ENCODE measurements at places on chromosomes 5 and 9. TPM values are rescaled to one million over a fixed set of nuclear protein-coding genes. Genes with fewer than 3 reads are reported as not detected.

Gene PCDHB4
- total RNA-seq = 1.5 TPM

Gene KIF4B
- not detected for total RNA-seq

Gene GFI1B
- not detected for total RNA-seq

Gene SLC24A2
- 0.16 TPM for total RNA-seq

Gene BTNL3
- total RNA-seq = not detected

Gene C5orf22
- 24.1 TPM for total RNA-seq

Gene TRIM36
- 0.05 TPM for total RNA-seq

Gene IFNA2
- total RNA-seq = not detected

Gene EMB
- total RNA-seq = 2.5 TPM

- DNase-seq = no peak
Measured at GRCh38 chr9:93124793-93125192, 9.3 kb downstream of the NINJ1 start.

GRCh38 chr9:75039801-75040200, 11.7 kb upstream of the CARNMT1 start:
- no peak for DNase-seq

- no peak for DNase-seq
Measured at GRCh38 chr5:151676719-151677118, 10.0 kb downstream of the SPARC start.

GRCh38 chr9:133955821-133956411, 36.2 kb downstream of the VAV2 start:
- DNase-seq = no peak

DNA sequence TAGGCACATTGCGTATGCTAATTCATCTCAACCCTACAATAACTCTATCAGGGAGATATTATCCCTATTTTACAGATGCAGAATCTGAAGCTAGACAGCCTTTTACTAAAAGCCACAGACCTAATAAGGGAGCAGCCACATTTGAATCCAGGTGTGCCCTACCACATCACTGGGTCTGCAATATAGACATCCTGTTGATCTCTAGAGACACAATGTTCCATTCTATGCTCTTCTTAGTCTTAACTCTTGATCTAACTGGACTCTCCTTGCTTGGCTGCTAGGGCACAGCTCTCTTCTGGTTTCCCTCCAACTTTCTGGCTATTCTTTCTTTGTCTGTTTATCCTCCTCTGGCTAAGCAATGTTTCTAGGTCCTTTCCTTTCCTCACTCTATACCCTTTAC, 1.4 kb upstream of the SPATA6L start:
- no peak for DNase-seq

- no peak for DNase-seq
Measured at GRCh38 chr5:138719811-138720210, 33.4 kb upstream of the CTNNA1 start.

DNA sequence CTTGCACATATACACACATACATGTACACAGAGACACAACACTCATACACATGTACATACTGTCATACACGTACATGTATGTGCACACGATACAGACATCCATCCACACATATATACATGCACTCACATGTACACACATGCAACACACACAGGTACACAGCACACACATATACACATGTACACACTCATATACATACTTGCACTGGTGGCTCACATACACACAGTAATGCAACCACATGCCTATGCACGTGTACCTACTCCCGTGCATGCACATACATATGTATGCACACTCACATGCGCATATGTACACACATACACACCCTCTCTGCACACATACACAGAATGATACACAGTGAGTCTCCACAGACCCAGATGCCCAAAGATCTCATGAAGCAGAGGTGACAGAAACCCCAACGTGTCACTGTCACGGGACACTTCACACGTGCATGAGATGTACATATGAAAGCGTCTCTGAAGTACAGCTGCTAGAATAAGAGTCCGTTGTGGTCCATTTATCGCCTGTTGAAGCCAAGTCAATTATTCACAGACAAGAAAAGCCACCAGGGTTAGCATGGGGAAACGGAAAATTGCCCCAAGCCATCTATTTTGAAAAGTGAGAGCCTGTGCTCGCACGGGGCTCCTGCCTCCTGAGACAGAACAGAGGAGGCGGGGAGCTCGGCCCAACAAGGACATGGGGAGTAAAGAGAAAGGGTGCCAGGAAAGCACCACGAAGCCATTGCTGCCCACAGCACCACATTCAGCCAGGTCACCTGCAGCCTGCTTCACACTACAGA, 24.9 kb downstream of the LPCAT1 start:
- no peak for DNase-seq

DNA sequence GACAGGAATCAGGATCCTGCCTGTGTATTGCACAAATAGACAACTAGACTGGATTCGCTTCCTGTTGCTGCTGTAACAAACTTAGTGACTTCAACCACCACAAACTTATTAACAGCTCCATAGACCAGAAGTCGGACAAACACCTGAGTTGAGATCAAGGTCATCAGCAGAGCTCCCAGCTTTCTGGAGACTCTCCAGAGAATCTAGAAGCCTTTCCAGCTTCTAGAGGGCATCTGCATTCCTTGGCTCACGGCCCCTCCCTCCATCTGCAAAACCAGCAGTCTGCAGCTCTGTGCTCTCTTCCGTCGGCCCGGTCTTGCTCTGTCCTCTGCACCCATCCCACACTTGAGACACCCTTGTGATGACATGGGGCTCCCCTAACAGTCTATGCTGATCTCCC, 99.1 kb downstream of the KCNT1 start:
- no peak for DNase-seq

- DNase-seq = no peak
Measured at GRCh38 chr5:139512786-139513390, 30.3 kb upstream of the STING1 start.

GRCh38 chr9:19026375-19026774, 6.6 kb downstream of the SAXO1 start:
- no peak for DNase-seq

GRCh38 chr5:50302815-50303490, 138.1 kb downstream of the EMB start:
- DNase-seq = no peak

DNA sequence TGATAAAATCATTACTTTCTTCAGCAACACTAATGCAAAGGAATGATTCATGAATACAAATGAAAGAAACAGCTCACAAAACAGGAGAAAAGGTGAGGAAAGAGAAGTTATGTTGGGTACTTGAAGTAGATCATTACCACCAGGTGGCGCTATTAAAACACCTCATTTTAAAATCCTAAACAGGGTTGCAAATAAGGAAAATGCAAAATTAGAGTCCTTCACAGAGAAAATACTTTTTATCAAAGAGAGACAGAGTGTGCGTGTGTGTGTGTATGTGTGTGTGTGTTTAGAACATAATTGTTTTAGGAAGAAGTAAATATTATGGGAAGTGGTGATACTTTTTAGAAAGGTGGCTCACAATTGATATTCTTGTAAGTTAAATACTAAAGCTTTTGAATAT, 49.5 kb upstream of the CD180 start:
- no peak for DNase-seq

- no peak for DNase-seq
Measured at GRCh38 chr9:123225374-123225813, 43.0 kb downstream of the STRBP start.

DNA sequence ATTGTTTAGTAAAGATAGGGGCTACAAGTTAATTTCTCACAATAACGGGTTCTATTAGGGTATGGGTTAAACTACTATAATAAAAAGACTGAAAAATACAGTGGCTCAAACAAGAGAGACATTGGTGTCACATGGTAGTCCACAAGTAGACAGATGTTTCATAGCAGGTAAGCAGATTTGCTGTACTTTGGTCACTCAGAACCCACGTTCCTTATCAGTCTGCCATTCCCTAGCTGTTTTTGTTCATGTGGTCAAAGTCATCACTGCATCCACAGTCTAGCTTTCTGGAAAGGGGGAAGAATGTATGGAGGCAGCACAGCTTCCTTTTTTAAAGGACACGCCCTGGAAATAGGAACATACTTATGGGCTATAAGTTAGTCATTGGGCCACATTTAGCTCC, 73.0 kb downstream of the SLC12A2 start:
- no peak for DNase-seq

- peak; percentile 61 for DNase-seq
Measured at GRCh38 chr9:80059979-80060378, 488.2 kb downstream of the TLE4 start.

GRCh38 chr9:130306823-130307666, 41.5 kb downstream of the HMCN2 start:
- no peak for DNase-seq

DNA sequence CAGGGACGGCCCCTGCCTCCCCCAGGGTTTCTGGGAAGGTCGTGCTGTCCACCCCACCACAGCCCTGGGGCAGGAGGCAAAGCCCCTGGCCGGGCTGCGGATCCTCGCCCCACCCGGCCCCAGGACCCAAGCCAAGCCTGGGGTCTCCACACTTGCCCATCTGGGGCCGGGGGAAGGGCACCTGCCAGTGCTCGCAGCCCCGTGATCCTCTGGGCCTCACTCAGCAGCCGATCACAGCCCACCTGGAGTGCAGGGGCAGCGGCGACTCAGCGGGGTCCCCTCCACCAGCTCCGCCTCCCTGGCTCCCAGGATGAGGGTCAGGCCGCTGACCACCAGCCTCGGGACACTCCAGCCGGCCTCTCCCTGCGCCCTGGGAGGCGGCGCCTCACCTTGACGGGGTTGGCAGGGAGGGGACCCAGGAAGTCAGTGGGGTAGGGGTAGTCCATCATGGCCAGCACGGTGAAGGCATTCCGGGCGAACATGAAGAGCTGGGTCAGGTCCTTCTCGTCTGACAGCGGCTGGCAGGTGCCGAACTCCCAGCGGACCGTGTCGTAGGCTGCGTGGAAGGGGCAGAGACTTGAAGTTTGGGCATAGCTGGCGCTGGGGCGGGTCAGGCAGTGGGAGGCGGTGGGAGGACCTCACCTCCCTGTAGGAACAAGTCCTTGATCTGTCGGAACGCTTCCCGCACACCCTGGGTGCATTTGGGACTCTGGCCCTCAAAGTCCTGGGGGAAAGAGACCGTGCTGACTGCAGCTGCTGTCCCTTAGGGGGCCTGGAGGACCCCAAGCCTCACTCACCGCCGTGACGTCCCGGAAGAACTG, 1.8 kb downstream of the DPP7 start:
- DNase-seq = no peak

- DNase-seq = no peak
Measured at GRCh38 chr9:74092491-74092834, 404.7 kb upstream of the RORB start.

Data from gastrocnemius medialis (tissue), 4 donors.